ENCODE measurements at places on chromosomes 12 and 14.

DNA sequence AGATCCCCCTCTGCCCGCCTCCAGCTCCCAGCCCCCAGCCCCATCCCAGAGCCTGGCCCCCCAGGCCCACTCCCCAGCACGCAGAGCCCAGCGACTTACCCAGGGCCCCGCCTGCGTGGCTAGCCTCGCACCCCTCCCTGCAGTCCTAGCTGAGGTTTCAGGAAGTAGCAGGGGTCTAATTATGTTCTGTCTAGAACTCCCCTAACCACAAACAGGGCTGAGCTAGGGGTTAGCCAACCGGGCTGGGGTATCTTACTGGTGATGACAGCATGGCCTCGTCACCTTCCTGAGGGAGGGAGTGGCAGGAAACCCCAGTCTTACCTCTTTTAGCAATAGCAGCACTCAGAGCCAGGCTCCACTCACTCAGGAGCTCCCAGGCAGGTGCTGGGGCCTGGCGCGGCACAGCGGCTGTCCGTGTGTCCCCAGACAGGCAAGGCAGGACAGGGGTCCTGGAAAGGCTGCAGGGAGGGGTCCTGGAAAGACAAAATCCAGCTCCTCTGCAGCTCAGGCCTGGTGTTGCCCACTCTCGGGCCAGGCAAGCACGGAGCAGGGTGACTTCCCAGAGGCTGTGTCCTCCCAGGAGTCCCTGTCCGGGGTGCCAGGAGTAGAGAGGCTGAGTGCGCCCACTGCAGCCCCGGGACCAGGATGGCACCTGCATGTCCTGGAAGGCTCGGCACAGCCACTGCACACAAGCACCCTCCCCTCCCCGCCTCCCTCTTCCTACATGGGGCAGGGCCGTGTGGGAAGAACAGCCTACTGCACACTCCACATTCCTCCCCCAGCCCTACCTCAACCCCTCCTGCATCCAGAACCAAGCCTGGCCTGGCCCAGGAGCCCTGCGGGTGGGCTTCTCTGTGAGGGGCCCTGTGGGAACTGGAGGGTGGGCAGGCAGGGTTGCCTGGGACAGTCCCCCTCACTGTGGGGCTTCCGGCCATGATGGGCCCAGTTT, at the start of gene GPR132:
TSS of gene GPR132 (minus strand) at position 151 of the 949 bp plus-strand sequence. CDS start 10,010 bp downstream, outside the sequence.
- DNase-seq = no peak

DNA sequence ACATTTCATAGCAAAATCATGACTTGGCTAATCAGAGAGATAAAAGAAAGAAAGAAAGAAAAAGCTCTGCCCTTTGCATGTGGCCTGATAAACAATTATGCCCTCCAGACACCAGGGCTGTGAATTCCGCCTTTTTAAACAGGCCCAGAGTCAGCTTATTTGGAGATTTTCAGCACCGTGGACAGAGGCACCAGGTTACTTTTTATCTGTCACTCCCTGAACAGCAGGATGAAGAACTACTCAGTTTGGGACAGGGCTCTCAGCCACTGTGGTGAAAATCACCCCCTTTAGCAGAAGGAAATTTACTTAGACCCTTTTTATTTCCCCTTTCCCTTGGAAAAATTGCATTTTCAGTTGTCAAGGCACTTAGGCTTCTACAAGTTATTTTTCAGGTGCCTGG, 359.9 kb downstream of the NRXN3 start:
- DNase-seq = no peak

GRCh38 chr12:79535751-79536150, 155.0 kb downstream of the PAWR start:
- DNase-seq = no peak

DNA sequence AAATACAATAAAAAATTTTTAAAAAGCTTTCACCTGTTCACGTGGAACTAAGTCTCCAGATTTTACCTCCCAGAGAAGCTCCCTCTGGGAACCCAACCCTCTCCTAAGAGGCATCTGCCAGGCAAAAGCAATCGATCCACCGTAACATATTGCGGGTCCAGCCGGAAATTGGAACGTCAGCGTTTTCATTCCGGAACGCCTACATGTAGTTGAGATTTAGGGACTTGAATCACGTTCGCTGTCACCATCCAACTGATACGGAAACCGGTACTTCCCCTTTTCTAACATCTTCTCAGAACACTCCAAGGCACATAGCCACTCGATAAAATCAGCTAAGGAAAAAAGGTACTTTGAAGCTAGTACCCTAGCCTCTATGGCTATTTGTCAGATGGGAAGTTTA, 70.3 kb downstream of the COX16 start:
- DNase-seq = no peak

DNA sequence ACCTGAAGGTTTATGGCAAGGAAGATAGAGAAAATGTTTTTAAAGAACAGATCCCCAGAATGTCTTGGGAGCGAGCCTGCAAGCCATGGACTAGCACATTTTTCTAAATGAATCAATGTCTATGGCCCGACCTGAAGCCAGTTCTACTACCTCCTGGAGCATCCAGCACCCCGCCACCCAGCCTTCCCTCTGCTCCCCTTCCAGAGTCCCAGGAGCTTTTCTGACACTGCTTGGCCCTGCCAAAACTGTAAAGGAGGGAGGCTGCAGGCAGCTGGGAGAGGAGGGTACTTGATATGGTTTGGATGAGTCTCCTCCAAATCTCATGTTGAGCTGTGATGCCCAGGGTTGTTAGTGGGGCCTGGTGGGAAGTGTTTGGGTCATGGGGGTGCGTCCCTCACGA, 95.5 kb upstream of the FZD10 start:
- DNase-seq = no peak

- peak; percentile 46 for DNase-seq
Observed at GRCh38 chr14:59359431-59360124, 105.6 kb downstream of the GPR135 start.

DNA sequence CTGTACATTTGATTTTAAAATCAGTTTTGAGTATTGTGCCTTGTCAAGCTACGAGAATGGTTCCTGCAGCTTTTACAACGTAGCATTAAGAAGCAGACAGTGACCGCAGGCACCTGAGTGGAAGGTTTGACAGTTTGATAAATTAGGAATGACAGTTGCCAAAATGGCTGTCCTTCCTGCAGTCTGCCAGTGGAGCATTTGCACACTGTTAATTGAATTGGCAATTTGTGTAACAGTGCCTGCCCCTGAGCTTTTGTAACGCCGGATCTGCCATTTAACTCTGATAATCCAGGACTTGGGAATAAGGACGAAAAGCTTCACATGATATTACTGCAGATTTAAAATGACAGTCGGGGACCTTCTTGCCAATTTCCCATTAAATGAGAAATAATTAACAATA, 385.3 kb downstream of the NPAS3 start:
- no peak for DNase-seq

DNA sequence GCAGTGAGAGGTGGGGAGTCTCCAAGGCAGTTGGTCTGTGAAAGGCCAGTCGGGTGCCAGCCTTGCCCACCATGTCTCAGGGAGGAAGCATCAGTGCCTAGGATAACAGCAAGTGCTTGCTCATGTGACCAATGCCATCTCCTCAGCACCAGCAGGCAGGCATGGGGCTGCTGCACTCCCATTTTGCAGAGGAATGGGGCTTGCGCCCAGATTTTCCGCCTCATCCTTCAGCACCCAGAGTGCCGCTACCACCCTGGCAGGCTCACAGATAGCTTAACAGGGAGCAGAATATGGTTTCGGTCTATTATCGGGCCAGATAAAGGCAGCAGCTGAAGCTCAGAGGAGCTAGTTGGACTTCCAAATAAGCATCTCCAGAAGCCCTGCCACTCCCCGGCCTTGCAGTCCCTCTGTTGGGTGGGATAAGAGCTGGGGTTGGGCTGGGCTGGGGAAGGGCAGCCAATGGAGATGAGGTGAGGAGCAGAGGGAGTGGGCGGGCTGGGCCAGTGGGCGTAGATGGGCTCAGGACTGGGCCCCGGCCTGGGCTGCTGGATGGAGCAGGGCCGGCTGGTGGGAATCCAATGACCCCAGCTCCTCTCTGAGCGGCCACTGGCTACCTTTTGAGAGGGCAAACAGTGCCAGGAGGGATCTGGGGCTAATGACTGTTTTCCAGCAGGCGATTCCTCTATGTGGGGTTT, 8.4 kb upstream of the KRT80 start:
- DNase-seq = no peak

GRCh38 chr12:65867394-65867793, 43.1 kb downstream of the HMGA2 start:
- DNase-seq = no peak

DNA sequence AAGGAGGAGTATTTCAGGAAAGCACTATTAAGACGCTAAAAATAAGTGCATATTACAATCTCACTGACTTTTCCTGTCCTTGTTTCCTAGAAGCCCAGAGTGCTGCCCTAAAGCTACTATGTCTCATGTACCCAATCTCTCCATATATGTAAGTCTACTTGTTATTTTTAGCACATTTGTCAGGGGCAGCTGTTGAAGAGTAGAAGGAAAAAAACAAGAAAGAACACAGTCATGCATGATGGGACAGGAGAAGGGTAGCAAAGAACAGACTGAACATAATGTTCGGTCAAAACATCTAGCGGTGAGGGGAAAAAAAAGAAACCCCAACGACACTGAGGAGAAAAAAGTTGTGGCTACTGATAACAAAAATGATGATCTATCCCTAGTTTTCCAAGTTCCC, 14.3 kb downstream of the YBX3 start:
- DNase-seq = no peak

DNA sequence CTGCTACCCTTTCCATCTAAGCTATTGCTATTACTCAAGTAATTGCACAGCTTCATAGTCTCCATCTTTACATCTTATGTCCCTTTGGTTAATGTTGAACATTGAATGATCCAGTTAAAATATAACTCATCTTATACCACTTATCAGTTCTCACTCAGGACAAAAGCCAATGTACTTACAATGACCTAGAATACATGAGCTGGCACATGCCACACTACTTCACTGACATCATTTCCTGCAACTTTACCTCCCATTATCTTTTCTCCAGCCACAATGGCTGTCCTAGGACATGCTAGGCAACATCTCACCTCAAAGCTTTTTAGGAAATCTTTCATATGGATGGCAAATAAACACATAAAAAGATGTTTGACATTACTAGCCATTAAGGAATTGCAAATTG, 309.2 kb downstream of the FOXG1 start:
- no peak for DNase-seq

- no peak for DNase-seq
Observed at GRCh38 chr12:4012073-4012472, 138.9 kb upstream of the PARP11 start.

- DNase-seq = no peak
Observed at GRCh38 chr14:39369029-39369428, 63.2 kb downstream of the FBXO33 start.

DNA sequence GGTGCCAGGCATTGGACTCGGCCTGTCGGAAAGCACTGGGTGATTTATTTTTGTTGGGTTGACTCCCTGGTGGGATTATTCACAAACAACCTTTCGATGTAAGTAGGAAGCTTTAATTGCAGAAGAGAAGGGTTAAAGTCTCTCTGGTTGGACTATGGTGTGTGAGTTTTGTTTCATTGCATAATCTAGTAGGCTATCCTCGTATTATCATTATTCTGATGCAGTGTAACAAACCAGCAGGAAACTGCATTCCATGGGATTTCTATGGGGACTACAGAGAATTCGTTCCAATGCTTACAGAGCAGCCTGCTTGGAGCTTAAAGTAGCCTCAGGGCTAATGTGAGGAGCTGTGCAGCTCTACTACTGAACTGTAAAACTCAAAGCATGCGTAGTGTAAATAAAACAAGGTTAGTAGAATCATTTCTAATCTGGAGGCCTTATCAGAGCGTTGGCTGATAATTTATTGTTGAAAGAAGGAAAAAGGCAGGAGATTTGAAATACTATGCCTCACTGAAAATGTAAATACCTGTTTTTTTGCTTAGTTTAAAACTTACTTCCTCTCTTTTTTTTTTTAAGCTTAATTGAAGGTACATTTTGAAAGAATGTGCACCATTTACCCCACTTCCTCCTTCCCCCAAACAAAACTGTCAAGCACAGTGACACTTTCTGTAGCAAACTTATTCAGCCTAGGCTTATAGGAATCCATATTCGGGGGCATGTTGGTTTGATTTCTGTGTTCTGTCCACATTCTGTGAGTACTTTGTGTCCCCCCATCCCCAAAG, 226.7 kb downstream of the NPAS3 start:
- DNase-seq = no peak

- DNase-seq = no peak
Observed at GRCh38 chr12:121792607-121793439, 665 bp downstream of the RHOF start.

Measured in NCI-H446 (cell line).